NK-92 treated with Interleukin-12 subunit alpha and Interleukin-12 subunit beta, amount 100 ng/mL, for 24 hours (cell line): ENCODE measurements at places on chromosomes 4 and X.

DNA sequence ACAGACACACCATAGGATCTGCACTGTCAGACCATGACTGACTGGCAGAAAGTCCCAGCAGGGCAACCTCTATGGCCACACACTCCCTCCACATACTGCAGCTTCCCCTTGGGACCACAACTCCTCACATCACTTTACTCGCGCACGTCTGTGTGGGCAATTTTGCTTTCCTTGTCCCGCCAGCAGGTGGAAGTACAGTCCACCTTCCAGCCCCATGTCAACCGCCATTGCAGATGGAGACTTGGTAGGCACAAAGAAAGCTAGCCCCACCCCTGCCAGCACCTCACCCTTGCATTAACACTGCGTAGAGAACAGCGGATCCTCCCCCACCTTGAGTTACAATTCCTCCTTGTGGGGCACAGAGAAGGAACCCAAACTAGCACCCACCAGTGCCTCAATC is 74.4 kb upstream of the NAP1L2 start:
- DNase-seq, result no peak

GRCh38 chr4:101259876-101260275 is 87.5 kb downstream of the PPP3CA start:
- DNase-seq, result no peak

DNA sequence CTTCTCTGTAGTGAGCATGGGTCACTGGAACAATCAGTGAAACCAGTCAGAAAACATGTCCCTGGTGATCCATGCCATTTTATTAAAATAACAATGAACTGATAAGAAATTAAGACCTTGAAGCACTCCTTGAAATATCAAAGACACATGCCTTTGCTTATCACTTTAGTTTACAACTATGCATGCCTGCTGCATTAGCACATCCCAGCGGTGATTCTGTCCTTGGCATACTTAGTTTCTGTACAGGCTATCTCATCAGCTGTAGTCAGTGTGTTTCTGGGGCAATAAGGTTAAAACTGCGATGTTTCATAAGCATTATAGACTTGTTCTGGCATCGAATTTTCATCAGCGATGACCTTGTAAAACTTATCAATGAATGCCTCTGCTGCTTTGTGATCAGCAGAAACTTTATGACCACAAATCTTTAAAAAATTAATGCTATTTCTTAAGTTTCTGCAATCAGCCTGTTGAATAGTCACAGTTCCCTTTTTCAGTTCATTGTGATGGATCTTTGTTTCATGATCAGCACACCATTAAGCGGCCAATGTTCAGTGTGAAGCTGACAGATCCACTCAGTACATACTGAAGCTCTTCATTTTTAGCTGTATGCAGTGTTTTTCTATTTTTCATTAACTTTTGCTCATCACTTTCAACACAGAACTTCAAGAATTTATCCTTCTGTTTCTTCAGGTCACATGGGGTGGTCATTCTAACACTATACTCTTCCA is 150.5 kb downstream of the RNF150 start:
- DNase-seq, result no peak

- DNase-seq, result no peak
Observed at GRCh38 chrX:39927380-39927779, 170.4 kb downstream of the BCOR start.

- no peak for DNase-seq
Observed at GRCh38 chrX:71540801-71541200, 7.9 kb downstream of the OGT start.

- DNase-seq, result no peak
Observed at GRCh38 chr4:145812919-145813318, 125.7 kb downstream of the ZNF827 start.
